ENCODE measurements at places on chromosomes 6 and 20.

- no peak overlapping the region for H3K4me3 ChIP-seq
- peaks cover 29% of the 10 kb centered on the region for H3K27me3 ChIP-seq
- DNase-seq, result no peak
- H3K4me1 ChIP-seq, result peaks cover 17% of the 10 kb centered on the region
Measured at GRCh38 chr6:6826961-6827360, 238.4 kb downstream of the LY86 start.

GRCh38 chr20:46132705-46133120 is 14.6 kb downstream of the CD40 start:
- no peak overlapping the region for H3K4me3 ChIP-seq
- no peaks in the 10 kb centered on the region for H3K36me3 ChIP-seq
- peak; percentile 34 for DNase-seq
- no peak overlapping the region for H3K27ac ChIP-seq
- H3K27me3 ChIP-seq, result peaks cover 29% of the 10 kb centered on the region
- no peaks in the 10 kb centered on the region for H3K4me1 ChIP-seq

GRCh38 chr20:54134445-54135220 is 39.2 kb downstream of the CYP24A1 start:
- no peak for DNase-seq
- no peaks in the 10 kb centered on the region for H3K36me3 ChIP-seq
- H3K27ac ChIP-seq, result no peak overlapping the region

GRCh38 chr6:98747960-98748359 is 86.4 kb upstream of the POU3F2 start:
- no peak for DNase-seq
- no peak overlapping the region for H3K4me3 ChIP-seq
- no peak overlapping the region for H3K27ac ChIP-seq
- H3K27me3 ChIP-seq, result peaks cover 2% of the 10 kb centered on the region
- H3K36me3 ChIP-seq, result no peaks in the 10 kb centered on the region
- H3K4me1 ChIP-seq, result no peaks in the 10 kb centered on the region

- no peak overlapping the region for H3K4me3 ChIP-seq
- no peak overlapping the region for H3K27ac ChIP-seq
- no peaks in the 10 kb centered on the region for H3K36me3 ChIP-seq
- DNase-seq, result no peak
Measured at GRCh38 chr20:1811621-1812498, 83.3 kb upstream of the SIRPA start.

DNA sequence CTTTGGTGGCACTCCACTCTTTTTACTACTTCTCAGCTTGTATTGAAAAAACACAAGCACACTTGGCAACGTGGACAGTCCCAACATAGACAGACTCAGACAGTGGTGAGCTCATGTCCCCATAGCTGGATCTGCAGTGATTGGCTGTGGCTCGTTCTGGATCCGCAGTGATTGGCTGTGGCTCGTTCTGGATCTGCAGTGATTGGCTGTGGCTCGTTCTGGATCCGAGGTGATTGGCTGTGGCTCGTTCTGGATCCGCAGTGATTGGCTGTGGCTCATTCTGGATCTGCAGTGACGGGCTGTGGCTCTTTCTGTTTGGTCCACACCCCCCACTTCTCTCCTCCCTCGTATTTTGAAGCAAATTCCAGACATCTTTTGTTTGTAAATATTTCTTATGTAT is 28.0 kb downstream of the OSBPL2 start:
- H3K4me3 ChIP-seq, result no peak overlapping the region
- H3K36me3 ChIP-seq, result peaks cover 6% of the 10 kb centered on the region
- DNase-seq, result no peak
- H3K27ac ChIP-seq, result no peak overlapping the region
- no peaks in the 10 kb centered on the region for H3K27me3 ChIP-seq
- no peaks in the 10 kb centered on the region for H3K4me1 ChIP-seq

DNA sequence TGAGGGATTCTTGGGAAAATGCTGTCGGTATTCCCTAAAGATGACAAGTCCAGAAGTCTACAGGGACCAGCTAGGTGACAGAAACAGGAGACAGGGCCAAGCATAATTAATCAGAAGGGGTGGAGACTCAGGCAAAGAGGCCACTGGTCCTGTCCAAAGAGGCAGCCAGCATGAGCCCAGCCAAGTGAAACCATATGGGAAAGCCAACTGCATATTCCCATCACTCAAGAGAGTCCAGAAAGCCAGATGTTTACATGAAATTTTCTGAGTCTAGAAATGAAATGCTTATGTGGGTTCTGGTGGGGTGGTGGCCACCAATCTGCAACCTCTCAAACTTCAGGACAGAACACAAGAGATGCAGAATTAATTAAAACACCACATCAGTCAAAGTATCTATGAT is 74.3 kb downstream of the ANKRD60 start:
- DNase-seq, result no peak
- peaks cover 10% of the 10 kb centered on the region for H3K27me3 ChIP-seq
- no peak overlapping the region for H3K4me3 ChIP-seq
- no peak overlapping the region for H3K27ac ChIP-seq
- H3K4me1 ChIP-seq, result no peaks in the 10 kb centered on the region
